Endothelial cell of umbilical vein (primary cell): ENCODE measurements at places on chromosomes 6 and 20. TPM values are rescaled to one million over a fixed set of nuclear protein-coding genes. Genes with fewer than 3 reads are reported as not detected.

Gene SRC
- total RNA-seq: 29.4 and 30.7 TPM in 2 replicates

- no peak for DNase-seq
Measured at GRCh38 chr6:4185419-4185818, 50.0 kb upstream of the ECI2 start.

GRCh38 chr20:19330038-19330437 lies 117.6 kb downstream of the SLC24A3 start:
- DNase-seq: no peak

DNA sequence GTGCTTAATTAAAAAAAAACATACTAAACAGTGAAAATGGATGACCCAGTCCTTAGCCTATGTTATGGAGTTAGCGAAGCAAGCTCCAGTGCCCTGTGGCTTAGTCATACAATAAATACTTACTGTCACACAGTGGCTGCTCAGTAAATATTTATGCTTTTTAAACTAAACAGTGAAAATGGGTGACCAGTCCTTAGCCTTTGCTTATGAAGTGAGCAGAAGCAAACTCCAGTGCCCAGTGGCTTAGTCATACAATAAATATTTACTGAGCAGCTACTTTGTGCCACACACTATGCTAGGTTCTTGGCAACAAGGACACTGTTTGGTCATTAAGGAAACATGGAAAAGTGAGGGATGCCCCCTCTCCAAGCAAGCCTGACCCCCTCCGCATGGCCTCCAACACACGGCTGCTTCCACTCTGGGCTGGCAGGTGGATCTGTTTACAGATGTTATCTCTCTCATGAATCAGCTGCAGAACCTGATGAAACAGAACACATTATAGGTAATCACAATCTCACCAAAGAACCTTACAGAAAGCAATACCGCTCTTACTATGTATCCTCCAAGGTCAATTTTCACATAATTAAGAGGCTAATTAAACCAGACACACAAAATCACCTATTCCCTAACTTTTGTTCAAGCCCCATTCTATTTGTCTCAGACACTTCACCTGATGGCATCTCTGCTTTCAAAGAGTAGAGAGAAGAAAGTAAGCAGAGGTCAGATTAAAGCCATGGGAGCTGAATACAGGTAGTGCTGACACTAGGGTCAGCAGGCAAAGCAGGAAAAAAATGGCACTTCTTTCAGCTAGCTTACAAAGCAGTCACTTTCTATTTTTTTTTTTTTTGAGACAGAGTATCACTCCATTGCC lies 27.3 kb downstream of the CDK5RAP1 start:
- peak; percentile 11 for DNase-seq

- no peak for DNase-seq
Measured at GRCh38 chr6:143111443-143111842, 50.8 kb downstream of the AIG1 start.

- DNase-seq: no peak
Measured at GRCh38 chr20:48307277-48307676, 520.5 kb downstream of the PREX1 start.

- DNase-seq: peak; percentile 94
Measured at GRCh38 chr20:44702776-44703175, 12.4 kb upstream of the CCN5 start.
